ENCODE measurements at places on chromosomes 4 and X.
A peak's percentile ranks its signal among the peaks of the same experiment; 100 is the strongest.

DNA sequence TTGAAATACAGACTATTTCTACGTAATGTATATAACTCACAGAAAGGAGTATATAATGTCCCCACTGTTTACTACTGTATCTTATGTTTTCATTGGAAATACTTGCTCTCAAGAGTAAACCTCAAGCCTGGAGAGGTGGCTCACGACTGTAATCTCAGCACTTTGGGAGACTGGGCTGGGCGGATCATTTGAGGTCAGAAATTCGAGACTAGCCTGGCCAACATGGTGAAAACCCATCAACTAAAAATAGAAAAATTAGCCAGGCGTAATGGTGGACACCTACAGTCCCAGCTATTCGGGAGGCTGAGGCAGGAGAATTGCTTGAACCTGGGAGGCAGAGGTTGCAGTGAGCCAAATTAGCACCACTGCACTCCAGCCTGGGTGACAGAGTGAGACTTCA, 92.8 kb downstream of the COL25A1 start:
- DNase-seq = no peak

- DNase-seq = peak; percentile 53
Measured at GRCh38 chrX:123138473-123138872, 45.6 kb upstream of the GRIA3 start.

DNA sequence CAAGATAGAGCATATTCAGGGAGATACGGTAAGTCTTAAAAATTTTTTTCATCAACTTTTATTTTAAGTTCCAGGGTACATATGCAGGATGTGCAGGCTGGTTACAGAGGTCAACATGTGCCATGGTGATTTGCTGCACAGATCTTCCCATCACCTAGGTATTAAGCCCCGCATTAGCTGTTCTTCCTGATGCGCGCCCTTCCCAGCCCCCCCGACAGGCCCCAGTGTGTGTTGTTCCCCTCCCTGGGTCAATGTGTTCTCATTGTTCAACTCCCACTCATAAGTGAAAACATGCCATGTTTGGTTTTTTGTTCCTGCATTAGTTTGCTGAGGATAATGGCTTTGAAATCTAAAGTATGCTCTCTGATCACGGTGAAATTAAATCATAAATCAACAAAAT, 64.2 kb downstream of the HPRT1 start:
- no peak for DNase-seq

- peak; percentile 40 for DNase-seq
Measured at GRCh38 chrX:72272868-72273267, 4.2 kb downstream of the RPS4X start.

GRCh38 chrX:12891915-12892506, 14.4 kb upstream of the TLR8 start:
- no peak for DNase-seq

GRCh38 chr4:337932-338758, 531 bp downstream of the ZNF141 start:
- DNase-seq = peak; percentile 24

DNA sequence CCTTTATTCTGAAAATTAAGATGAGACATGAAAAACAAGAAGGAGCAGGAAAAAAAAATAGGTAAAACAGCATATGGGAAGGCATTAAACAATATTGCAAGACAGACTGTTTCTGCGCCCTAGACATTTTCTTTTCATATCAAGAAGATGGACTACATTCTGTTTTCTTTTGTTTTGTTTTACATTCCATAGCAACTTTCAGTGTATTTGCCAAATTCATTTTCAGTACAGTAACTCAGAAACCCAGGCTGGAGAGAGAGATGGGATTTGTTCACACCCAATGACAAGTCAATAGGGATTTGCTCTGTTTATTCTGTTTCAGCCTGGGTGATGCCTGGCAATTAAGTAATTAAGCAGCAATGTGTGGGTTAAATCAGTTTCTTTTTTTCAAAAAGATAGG, 892.8 kb upstream of the DIAPH2 start:
- DNase-seq = no peak

GRCh38 chr4:62450740-62451139, 1250.6 kb downstream of the ADGRL3 start:
- DNase-seq = no peak

GRCh38 chr4:45064741-45065140, 338.4 kb upstream of the GNPDA2 start:
- DNase-seq = no peak

DNA sequence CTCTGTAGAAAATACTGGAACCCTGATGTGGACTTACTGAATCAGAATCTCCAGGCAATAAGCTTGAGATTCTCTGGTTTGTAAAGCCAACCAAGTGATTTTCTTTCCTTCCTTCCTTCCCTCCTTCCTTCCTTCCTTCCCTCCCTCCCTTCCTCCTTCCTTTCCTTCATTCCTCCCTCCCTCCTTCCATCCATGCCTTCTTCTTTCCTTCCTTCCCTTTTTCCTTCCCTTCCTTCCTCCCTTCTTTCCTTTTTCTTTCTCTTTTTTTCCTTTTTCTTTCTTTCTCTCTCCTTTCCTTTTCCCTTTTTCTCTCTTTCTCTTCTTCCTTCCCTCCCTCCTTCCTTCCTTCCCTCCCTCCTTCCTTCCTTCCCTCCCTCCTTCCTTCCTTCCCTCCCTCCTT, 450.8 kb downstream of the GRXCR1 start:
- no peak for DNase-seq

GRCh38 chr4:77623091-77623490, 17.5 kb downstream of the CXCL13 start:
- no peak for DNase-seq

GRCh38 chrX:19096586-19096985, 25.7 kb downstream of the ADGRG2 start:
- DNase-seq = no peak

GRCh38 chrX:71910986-71911730, 513 bp downstream of the NHSL2 start:
- DNase-seq = peak; percentile 29

GRCh38 chr4:76659103-76659490, 224.1 kb downstream of the SHROOM3 start:
- peak; percentile 79 for DNase-seq

DNA sequence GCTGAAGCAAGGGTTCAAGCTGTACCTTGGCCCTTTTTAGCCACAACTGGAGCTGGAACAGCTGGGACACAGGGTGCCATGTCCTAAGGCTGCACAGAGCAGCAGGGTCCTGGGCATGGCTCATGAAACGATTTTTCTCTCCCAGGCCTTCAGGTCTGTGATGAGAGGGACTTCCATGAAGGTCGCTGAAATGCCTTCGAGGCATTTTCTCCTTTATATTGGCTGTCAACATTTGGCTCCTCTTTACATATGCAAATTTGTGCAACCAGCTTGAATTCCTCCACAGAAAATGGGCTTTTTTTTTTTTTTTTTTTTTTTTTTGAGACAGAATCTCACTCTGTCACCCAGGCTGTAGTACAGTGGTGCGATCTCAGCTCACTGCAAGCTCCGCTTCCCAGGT, 430.8 kb downstream of the PCDH11X start:
- DNase-seq = no peak

DNA sequence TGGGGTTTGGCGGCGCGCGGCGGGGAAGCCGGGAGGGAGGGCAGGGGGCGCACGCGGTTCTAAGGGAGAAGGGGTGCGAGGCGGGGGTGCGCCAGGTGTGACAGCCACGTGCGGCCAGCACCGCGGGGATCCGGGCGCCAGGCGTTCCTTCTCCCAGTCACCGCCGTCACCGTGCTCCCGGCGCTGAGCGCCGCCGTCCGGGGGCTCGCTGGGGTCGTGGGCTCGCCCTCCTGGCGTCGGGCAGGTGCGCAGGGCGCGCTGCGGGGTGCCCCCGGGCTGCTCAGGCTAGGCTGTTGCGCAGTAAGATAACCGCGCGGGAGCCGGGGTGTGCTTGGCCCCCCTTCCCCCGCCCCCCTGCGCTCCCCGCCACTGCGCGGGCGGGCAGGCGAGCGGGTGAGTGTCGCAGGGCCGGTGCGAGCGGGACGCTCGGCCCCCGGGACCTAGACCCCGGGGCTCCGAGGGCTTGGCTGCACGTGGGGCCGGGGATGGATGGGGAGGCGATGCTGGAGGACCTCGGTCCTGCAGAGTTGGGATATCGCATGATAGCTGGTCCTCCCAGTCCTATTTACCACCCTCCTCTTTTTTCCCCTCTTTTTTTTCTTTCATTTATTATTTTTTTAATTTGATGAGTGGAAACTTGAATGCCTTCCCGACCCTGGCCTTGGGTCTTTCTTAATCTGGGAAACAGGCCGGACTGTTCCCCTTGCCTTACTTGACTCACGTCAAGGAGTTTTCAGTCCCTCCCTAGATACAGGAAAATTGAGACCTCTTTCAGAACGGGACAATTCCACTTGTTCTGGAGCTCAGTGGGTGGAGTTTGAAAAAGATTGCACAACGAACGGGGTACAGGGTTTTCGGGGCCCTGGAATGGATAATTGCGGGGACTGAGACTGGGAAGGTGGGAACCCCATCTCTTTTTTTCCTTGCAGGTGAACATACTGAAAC, 797 bp downstream of the TXLNG start:
- DNase-seq = no peak

GRCh38 chr4:127782275-127783025, at the start of gene HSPA4L:
Gene HSPA4L (plus strand): TSS chr4:127782322. CDS start chr4:127782551, 229 bp downstream.
- peak; percentile 10 for DNase-seq

DNA sequence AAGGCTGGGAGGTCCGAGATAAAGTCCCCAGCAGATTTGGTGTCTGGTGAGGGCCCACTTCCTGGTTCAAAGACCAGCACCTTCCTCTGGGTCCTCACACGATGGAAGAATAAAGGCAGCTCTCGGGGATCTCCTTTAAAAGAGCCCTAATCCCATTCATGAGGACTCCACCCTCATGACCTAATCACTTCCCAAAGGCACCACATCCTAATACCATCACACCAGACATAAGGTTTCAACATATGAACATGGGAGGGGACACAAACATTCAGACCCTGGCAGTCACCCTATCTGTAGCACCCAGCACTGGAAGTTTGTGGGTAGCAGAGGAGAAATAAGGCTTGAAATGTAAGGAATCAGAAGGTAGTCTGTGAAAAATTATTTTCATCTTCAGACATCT, 112.9 kb upstream of the NOCT start:
- no peak for DNase-seq

- DNase-seq = no peak
Measured at GRCh38 chr4:915595-915994, 16.5 kb downstream of the GAK start.

- no peak for DNase-seq
Measured at GRCh38 chrX:130676861-130677260, 226.1 kb downstream of the ENOX2 start.

GRCh38 chr4:3413217-3413671, 28.5 kb upstream of the HGFAC start:
- no peak for DNase-seq

GRCh38 chr4:78092850-78093249, 35.7 kb downstream of the FRAS1 start:
- DNase-seq = no peak

- DNase-seq = peak; percentile 41
Measured at GRCh38 chr4:108466936-108467902, 153.2 kb upstream of the RPL34 start.

DNA sequence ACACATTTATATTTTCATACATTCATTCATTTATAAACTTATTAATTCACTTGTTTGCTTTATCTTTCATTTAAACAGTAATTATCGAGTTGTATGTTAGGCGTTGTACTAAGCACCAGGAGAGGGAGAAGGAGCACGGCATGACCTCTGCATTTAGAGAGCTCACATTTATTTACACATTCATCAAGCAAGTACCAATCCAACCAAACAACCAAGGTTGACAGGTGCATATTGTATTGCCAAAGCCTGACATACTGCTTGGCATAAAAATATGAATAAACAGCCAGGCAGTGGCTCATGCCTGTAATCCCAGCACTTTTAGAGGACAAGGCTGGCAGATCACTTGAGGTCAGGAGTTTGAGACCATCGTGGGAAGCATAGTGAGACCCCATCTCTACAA, 37.0 kb upstream of the CLNK start:
- no peak for DNase-seq

DNA sequence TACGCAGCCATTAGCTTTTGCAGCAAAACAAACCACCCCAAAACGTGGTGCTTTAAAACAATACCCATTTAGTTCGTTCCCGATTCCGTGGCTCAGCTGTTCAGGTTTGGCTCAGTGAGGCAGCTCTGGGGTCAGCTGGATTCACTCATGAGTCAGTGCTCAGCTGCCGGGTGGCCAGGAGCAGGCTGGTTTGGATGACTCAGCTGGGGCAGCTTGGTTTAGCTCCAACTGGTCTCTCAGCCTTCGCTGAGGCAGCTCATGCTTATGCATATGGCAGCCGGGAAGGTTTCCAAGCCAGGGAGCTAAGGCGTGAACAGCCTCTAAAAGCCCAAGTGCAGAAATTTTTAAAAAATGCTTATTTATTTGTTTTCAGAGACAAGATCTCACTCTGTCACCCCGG, 13.3 kb upstream of the CD99 start:
- DNase-seq = peak; percentile 96

- DNase-seq = no peak
Measured at GRCh38 chrX:131827935-131828334, 195.2 kb upstream of the STK26 start.

GRCh38 chrX:154802947-154803346, 2.3 kb downstream of the MPP1 start:
- no peak for DNase-seq

- DNase-seq = no peak
Measured at GRCh38 chrX:115491766-115492165, 69.2 kb upstream of the PLS3 start.

DNA sequence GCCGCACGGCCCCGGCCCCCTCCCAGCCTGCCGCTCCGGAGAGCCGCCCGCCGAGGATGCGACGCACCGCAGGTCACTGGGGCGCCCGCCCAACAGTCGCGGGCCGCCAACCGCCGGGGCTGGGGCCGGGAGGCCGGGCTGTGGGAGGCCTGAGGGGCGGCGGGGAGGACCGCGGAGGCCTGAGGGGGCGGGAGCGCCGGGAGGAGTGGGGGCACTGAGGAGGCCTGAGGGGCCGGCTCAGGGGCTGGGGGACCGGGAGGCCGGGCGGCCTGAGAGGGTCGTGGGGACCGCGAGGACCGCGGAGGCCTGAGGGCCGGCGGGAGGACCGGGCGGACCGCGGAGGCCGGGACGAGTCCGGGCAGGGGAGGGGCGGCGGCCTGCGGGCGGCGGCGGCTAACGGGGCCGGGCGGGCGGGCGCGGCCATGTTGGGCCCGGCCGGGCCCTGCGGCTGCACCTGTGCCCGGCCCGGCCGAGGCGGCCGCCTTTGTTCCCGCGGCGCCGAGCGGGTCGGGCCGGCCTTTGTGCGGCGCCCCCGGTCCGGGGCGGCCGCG, 353 bp downstream of the NSD2 start:
- DNase-seq = peak; percentile 34

DNA sequence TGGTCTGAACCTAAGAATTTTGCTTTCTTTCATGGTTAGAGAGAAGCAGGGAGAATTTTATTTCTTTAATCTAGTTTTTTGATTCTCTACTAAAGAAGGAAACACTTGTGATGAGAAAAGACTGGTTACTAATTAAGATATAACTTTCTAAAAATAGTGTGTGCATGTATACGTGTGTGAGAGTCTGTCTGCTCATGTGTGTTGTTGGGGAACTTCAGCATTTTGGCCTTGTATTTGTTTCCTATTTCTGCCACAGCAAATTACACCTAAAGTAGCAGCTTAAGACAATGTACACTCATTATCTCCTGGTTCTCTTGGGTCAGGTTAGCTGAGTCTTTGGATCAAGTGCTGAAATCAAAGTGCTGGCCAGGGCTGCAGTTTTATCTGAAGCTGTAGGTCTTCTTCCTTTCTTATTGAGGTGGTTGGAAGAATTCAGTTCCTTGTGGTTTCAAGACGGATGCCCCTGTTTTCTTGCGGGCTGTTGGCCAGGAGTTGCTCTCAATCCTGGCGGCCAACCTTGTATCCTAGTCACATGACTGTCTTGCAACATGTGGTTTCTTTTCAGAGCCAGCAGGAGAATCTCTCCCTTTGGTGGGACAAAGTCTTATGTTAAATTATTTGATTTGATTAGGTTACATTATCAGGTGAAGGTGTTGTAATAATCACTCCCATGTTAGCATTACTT, 188.4 kb upstream of the CLNK start:
- DNase-seq = no peak

GRCh38 chr4:83232082-83232481, 52.5 kb downstream of the COQ2 start:
- DNase-seq = no peak
